ENCODE measurements at places on chromosomes 16 and 17.
A peak's percentile ranks its signal among the peaks of the same experiment; 100 is the strongest.

DNA sequence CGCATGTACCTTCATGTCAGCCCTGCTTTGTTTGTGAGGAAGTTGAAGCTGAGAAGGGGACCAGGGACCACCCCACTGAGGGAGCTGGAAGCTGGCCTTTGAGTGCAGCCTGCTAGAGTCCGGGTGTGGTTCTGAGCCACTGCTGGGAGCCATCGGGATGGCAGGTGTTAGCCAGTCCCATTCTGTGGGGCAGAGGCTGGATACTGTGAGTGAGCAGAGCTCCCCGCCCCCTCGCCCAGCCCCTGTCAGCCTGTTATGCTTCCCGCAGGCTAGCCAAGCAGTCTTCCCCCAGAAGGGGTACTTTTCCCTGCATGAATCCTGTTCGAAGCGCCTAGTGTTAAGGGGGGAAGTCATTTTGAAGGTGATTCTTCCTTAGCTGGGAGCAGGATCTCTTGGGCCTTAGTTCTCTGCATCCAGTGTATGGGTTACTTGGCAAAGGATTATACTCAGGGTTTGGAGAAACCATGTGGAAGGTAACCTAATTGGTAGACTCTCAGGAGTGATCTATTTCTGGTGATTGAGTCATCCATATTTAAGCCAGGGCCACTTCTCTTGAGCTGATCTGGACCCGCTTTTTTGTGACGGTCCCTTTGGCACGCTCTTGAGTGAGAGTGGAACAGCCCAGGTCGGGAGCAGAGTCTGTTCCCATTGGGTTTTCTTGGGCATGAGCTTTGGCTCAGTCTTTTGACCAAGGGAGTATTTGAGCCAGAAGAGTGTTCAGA is 23.8 kb downstream of the AKAP1 start:
- no peak for DNase-seq

DNA sequence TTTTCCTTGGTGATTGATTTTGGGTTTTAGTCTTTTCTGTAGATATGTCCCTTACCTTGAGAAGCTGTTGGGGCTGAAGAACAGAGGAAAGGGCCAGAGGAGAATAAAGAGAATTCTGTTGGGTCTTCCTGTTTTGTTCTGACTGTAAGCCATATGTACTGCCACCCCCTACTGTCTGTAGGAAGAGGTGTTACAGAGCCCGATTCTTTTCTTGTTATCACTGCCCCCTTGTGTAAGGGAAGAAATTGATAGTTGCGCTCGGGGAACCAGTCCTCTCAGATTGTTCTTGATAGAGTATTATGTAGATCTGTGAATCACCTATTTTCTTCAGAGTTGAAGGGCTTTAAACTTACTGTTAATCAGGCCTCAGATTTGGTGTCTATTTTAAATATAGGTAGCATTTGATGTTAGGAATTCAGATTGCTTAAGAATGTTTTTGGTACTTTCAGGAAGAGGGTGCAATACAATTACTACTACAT is 2.4 kb downstream of the TANC2 start:
- DNase-seq, result peak; percentile 12

DNA sequence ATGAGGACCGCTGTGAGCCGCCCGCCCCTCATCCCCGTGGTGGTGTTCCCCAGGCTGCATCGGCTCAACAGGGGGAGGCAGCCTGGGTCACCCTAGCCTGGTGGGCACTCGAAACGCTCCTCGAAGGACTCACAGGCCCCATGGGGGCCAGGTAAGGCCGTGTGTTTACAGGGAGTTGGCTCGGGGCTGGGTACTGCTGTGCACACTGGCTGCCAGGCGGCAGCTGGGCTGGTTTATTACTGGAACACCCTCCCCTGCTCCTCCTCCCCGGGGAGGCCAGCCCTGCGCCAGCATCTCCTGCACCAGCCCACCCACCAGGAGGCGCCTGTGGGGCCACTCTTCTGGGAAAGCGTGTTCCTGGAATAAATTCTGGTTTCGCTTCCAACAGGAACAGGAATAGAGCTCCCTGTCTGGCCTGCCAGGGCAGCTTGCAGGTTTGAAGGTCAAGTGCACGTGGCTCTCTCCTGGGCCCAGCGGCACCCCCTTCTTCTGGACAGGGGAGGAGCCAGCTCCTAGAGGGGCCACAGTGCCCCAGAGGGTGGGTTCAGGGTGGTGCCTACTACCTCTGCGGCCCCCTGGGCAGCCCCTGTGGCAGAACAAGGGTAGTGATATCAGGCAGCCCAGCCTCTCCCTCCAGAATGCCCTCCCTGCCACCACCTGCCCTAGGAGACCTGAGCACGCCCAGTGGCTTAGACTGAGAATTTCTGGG is 11.3 kb downstream of the MCRIP1 start:
- DNase-seq, result no peak

DNA sequence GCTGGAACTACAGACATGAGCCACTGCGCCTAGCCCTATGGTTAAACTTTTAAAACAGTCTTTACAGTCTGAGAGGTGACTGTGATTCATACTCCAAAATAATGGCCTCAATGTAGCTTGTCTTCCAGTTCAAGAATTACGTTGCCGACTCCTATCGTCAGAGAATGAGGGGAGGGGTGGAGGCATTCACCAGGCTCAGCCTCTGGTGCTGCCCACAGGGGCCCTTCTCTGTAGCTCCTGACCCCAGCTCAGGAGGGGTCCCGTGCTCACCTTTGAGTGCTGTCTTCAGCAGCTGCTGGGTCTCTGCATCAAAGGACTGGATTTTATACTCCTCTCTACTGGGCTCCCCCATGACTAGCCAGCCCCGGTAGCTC is 1.2 kb downstream of the MIF4GD start:
- no peak for DNase-seq

GRCh38 chr17:31339906-31340661 is 18.7 kb upstream of the EVI2A start:
- DNase-seq, result no peak

- no peak for DNase-seq
These were observed 1.0 kb downstream of the RNF166 start for GRCh38 chr16:88705076-88705684.

GRCh38 chr17:77019893-77020379 is 120.8 kb upstream of the SEC14L1 start:
- no peak for DNase-seq

DNA sequence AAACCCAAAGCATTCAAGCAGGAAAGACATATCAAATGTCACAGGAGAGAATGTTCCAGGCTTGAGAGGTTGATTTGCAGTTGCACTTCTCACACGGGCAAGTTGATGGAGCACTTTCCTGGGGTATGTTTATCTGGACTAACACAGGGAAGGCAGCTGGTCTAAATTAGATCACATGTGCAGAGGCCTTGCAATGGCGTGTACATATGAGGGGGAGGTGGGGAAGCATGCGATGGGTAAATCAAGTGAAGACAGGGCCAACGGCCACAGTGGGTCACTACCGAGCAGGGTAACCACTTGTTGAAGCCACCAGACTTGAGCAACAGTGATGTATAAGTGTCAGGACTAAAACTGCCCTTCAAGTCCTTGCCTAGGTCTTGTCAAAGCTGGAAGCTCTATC is 156.6 kb upstream of the MAF start:
- no peak for DNase-seq

DNA sequence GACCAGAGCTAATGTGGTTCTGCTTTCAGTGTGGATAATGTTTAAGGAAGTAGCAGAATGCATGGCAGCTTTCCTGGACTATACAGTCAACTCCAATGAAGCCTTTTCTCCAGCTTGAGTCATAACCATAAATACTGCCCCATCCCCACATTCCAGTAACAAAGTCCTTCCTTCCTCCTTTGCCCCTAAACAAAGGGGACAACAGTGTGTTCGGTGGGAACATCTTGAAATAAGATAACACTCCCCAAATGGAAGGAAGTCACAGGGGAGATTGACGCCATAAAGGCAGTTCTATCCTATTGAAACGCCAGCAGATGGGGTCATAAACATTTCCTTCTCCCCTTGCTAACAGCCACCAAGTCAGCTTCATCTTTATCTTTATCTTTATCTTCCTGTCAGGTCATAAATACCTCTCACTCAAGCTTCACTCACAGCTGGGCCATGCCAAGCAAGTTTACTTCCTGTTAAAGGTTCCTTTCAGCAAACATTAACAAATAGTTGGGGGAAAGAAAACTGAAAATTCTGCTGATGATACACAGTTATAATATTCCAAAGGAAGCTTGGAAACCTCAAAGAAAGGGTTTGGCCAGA is 136.7 kb downstream of the SNX11 start:
- no peak for DNase-seq

GRCh38 chr17:39198186-39198566 is 707 bp upstream of the CACNB1 start:
- no peak for DNase-seq

GRCh38 chr17:63558441-63558840 is 8.2 kb downstream of the DCAF7 start:
- DNase-seq, result no peak

- peak; percentile 86 for DNase-seq
These were observed 429 bp upstream of the NR1D1 start for GRCh38 chr17:40100669-40101366.

DNA sequence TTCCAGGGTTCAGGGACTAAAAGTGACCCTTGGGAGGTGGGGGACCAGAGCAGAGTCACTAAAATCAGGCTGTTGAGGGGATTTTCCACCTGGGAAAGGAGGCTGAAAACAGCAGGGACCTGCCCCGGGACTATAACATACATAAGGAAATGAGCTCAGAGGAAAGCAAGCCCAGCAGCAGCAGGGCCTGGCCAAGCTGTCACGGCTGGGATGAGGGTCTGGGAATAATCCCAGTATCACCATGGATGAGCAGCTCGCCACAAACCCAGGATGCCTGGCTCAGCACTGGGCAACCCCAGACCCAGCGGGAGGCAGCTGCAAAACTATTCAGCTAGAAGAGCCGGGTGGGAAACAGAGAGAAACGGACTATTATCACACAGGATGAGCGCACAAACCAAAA is 72.4 kb downstream of the RPH3AL start:
- DNase-seq, result no peak

GRCh38 chr16:89827383-89828198 is 684 bp upstream of the SPIRE2 start:
- no peak for DNase-seq

GRCh38 chr16:89326721-89327120 is 109.2 kb downstream of the ZNF778 start:
- DNase-seq, result no peak

- no peak for DNase-seq
These were observed 82.6 kb upstream of the TOB1 start for GRCh38 chr17:50948711-50949110.

- DNase-seq, result no peak
These were observed 4.6 kb downstream of the HSD3B7 start for GRCh38 chr16:30989469-30990047.

DNA sequence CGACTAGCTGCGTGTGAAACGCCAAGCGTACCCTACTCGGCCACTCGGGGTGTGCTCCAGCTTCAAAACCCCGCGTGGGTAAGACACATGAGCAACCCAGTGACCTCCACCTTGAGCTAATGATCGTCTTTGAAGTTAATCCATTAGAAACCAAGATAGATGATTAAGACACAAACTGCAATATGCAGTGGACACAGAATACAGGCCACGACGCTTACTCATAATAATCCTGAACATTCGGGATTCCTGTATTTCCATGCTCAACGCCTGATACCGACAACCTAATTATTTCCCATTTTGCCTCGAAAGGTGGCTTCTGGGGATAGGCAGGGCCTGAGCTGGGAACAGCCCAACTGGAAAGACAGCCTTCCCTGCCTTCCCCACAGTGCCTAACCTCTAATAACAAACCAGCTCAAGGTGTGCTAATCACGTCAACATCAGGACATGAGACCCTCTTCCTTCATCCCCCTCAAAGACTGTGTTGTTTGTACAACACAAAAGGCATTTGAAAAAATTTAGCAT is 504 bp upstream of the COPRS start:
- no peak for DNase-seq

DNA sequence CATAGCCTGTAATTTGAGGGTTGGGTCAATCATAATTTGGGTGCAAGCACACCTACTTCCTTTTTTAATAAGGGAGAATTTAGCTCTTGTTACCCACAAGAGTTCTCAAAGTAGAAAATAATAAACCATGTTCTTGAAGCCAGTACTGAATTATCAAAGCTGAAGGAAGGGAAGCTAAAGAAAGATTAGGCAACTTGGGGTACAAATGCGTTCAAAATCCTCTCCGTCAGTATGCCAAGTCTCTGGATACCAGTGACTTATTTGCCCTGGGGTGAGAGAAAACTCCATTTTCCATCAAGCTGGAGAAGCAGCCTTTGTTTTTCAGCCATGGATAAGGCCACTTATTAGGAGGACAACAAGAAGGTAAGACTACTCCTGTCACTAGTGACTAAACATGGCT is 23.5 kb upstream of the DHRS13 start:
- no peak for DNase-seq

DNA sequence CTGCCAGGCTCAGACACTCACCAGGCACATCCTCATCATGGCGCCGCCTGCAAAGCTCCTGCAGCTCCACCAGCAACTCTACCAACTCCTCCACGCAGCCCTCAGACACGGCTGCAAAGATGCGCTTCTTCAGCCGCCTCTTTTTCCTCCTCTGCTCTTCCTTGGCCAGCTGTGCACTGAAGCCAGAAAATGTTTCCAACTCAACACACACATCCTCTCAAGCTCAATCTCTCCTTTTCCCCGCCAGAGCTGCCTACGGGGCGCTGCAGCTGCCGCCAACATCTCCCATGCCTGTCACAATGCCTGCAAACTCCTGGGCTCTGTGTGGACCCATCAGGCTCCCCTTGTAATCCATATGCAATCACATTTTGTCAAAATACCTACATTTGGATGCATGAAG is 14.2 kb downstream of the TRPV3 start:
- DNase-seq, result no peak

DNA sequence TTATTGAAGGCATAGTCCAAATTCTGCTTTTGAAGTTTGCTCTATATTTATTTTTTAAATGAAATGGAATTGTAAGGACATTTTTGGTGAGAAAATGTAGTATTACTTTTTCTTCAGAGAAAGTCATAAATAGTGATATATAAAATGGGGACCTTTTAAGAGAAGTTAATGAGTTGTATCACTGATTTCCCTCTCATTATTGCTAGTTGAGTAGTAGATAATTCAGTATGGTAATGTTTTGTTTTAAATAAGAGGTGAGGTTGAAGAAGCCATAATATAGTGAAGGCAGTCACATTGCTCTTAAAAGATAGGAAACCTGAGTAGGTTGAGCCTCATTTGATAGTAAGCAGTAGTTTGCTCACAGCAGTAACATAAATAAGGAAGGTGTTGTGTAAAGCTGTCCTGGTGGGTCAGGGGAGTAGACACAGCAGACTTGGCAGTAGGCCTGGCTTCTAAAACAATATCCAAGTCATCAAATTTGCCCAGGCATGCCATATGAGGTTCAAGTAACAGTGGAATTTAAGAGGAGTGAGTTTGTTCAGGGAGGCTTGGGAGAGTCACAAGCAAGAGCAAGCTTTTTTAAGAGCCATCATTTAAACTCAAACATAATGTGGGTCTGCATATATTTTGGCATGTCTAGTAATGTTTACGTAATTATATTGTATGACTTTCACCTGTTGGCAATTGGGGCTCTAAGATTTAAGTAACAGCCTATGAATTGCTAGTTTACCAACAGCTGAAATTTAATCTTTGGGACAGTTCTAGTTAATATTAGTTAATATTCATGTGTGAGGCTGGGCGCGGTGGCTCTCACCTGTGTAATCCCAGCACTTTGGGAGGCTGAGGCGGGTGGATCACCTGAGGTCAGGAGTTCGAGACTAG is 6.5 kb downstream of the NFATC3 start:
- no peak for DNase-seq

Data from stimulated activated CD4-positive, alpha-beta T cell treated with anti-CD3 and anti-CD28 coated beads, Interleukin-4, amount 100 ng/mL, for 1 hour (primary cell).